ENCODE measurements at places on chromosomes 16 and 17. TPM values are rescaled to one million over a fixed set of nuclear protein-coding genes. Genes with fewer than 3 reads are reported as not detected.

DNA sequence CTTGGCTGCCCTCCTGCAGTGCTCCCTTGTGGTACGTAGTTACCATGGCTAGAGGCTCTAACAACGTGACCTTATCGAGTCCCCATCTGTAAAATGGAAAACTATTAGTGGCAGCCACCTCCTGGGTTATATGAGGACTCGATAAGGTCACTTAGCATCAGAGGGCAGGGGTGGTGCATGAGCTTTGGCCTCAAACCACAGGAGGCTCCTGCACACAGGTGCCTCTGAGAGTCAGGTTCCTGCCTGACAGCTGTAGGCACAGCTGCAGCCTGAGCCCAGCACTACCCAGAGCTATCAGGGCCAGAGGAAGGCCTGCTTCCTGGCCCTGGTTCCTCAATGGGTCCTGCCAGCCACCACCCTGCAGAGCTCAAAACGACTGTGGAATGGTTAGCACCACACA lies 57.2 kb upstream of the SEC14L1 start:
- no peak for DNase-seq

- DNase-seq = no peak
Measured at GRCh38 chr17:64083563-64084085, 46.3 kb downstream of the ERN1 start.

DNA sequence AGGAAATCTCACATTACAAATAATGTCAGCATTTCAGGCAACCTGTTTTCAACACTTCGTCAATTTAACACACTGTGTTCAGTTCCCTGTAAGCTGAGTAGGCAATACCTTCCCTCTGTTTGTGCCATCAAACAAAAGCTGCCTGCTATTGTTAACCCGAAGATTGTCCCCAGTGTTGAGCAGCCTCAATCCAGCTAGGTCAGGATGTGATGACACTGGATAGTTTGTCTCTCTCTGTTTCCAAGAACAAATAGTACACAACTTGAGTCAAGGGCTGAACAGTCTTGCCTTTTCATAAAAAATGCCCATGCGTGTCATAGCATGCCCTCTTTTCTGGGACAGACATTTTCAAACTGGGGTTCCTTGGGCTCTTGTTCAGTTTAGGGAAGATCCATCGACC lies 36.4 kb downstream of the HSD17B2 start:
- DNase-seq = no peak

GRCh38 chr16:85573696-85574641 lies 39.2 kb upstream of the GSE1 start:
- no peak for DNase-seq

GRB7 gene
- total RNA-seq = not detected

MPV17L gene
- 1.3 TPM for total RNA-seq

KRT33B gene
- total RNA-seq = 0.17 TPM

PTX4 gene
- not detected for total RNA-seq

Measured in MG63 (cell line).